ENCODE measurements at places on chromosomes 6 and 20.

- no peak for DNase-seq
Measured at GRCh38 chr6:132247381-132248159, 153.7 kb downstream of the MOXD1 start.

DNA sequence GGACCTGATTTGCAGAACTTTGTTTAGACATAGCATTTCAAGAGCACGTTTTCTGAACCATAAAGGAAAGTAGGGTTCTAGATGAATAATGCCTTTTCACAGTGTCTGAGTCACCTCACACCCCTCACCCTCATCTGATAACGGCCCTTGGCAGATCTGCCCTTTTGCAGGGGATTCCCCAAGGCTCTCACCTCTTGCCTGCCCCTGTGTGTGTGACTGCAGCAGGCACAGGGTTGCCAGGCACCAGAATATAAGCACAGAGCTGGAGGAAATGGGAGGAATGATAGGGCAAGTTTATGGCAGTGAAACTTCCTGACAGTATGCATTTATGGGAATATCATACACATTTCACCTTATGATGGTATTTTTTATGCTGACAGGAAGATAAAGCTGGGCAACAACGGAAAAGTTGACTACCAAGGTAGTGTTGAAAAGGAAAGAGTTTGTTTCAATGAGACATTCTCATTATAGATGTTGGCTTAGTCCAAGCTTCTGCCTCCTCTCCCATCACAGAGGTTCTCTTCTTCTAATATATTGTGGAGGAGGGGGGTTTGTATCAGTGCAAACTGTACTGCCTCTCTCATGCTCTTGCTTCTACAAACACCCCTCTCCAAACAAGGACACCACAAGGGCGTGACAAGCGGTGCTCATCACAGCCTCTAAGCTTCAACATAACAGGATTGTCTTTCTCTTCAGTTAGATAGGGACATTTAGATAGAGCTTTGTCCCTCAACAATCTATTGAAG lies 101.5 kb upstream of the BACH2 start:
- DNase-seq, result peak; percentile 41

DNA sequence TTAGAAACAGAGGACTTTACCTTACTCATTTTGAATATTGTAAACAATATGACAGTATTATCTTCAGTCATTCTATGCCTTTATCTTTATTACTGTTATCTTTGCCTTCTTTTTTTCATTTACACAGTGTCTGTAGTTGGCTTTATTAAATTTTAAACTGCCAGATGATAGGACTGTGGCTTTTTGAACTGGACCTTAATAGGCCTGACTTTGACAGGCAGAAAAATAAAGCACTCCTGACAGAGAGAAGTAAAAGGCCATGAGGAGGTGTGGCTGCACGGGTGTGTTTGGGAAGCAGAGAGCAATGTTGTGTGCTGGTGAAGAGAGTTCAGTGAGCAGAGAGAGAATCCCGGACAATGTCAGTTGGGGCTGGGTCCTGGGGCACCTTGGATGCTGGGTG lies 7.8 kb downstream of the TRIM40 start:
- DNase-seq, result no peak

- no peak for DNase-seq
Measured at GRCh38 chr20:37627060-37627766, 66.6 kb upstream of the CTNNBL1 start.

GRCh38 chr6:41763470-41763869 lies 16.2 kb downstream of the FRS3 start:
- no peak for DNase-seq

GRCh38 chr20:3171391-3172125 lies 1.8 kb downstream of the LZTS3 start:
- DNase-seq, result no peak

DNA sequence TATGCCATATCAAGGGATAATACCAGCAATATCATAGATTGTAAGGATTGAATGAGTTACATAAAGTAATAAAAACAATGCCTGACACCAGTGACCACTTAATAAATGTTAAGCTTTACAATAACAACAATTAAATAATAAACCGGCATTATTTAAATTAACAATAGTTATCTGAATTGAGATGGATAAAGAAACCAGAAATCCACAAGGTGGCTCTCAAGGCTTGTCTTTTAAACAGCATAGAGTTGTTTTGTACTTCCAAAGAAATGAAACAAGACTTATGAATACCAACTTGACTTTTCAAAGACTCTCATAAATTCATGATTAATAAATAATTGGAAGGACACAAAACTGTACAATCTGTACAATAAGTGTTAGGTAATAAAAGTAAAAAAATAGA lies 203.1 kb downstream of the ASCC3 start:
- DNase-seq, result no peak

GRCh38 chr6:18347021-18347577 lies 40.1 kb upstream of the RNF144B start:
- DNase-seq, result no peak

- DNase-seq, result no peak
Measured at GRCh38 chr6:99871641-99872040, 122.4 kb downstream of the MCHR2 start.

GRCh38 chr20:38342713-38343310 lies 3.5 kb upstream of the LBP start:
- DNase-seq, result no peak

- DNase-seq, result no peak
Measured at GRCh38 chr6:154341336-154341735, 15.3 kb downstream of the IPCEF1 start.

- DNase-seq, result no peak
Measured at GRCh38 chr20:19974630-19975435, 42.3 kb upstream of the NAA20 start.

- no peak for DNase-seq
Measured at GRCh38 chr6:88349511-88349910, 183.4 kb upstream of the CNR1 start.

DNA sequence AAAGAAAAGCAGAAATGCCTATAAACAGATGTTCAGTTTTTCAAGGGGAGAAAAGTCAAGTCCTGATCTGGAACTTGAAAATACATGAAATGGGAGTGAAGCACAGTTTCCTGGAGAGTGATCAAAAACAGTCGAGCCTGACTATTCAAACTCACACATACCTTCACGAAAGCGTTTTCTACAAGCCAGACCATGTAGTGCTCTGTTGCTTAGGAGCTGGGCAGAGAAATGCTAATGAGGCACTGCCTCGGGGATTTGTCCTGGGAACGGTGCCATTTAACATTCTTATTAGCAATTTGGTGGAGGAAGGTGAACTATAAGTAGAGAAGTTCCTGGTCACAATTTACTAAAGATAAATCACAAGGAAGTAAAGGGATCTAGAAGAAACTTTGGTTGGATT lies 5.9 kb downstream of the NHSL1 start:
- DNase-seq, result no peak

- DNase-seq, result no peak
Measured at GRCh38 chr6:139990026-139990686, 615.7 kb upstream of the CITED2 start.

DNA sequence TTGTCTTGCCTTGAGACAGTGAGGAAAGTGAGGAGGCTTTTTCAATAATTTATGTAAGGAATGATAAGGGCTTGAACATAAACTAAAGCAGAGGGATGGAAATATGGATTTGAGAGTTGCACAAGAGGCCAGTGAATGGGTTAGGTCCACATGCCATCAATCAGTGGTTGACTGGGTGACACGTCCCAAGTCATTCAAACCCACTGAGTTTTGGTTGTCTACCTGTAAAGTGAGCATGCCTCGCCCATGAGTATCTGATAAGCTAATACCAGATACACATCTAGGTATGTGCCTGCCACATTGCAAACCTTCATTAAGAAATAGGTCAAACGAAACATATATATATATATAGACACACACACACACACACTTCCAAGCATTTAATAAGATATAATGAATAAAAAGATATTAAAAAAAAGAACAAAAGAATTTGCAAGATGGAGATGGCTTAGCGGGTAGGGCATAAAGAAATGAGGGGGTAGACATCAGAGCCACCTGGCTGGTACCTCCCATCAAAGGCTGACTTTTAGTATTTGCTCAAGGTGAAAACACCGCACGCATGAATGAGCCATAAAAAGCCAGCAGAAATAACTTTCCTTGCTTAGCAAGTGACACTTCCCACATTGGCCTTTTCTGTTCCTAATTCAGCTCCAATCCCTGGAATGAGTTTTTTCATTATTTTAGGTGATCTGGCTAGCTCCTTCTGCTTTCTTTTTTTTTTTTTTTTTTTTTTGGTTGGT lies 109.1 kb upstream of the GGTLC1 start:
- DNase-seq, result no peak

- DNase-seq, result no peak
Measured at GRCh38 chr6:159963111-159963510, 5.8 kb upstream of the IGF2R start.

DNA sequence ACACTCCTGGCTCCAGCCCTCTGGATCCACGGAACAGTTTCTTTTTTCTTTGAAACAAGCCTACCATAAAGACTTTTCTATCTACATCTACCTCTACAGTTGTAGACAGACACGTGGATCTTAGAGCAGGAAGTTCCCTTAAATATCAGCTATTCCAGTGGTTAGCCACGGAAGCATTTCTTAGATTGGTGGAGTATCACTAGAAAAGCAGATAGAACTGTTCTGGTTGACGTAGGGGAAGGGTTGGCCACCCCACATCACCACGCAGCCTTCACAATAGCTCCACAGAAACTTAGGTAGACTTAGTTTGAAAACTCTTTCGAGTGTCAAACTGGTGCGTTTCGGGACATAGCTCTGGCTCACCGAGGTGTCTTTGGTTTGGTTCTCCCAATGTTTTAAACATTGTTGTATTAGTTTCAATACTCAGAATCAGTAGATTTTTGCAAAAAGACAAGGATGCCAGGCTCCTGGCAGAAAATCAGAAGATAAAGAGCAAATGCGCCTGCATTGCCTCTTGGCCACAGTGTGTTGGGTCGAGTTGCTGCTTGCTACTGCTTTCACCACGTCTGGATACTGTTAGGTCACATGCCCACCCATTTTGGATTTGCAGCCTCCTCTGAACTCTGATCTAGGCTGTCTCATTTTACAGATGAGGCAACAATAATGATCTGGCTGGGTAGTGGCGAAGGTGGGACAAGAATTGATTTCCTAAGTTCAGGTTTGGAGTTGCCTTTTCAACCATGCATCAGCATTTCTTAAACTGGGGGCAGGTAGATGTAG lies 71.5 kb upstream of the DTNBP1 start:
- no peak for DNase-seq

- DNase-seq, result no peak
Measured at GRCh38 chr6:146300521-146300920, 243.1 kb upstream of the RAB32 start.

DNA sequence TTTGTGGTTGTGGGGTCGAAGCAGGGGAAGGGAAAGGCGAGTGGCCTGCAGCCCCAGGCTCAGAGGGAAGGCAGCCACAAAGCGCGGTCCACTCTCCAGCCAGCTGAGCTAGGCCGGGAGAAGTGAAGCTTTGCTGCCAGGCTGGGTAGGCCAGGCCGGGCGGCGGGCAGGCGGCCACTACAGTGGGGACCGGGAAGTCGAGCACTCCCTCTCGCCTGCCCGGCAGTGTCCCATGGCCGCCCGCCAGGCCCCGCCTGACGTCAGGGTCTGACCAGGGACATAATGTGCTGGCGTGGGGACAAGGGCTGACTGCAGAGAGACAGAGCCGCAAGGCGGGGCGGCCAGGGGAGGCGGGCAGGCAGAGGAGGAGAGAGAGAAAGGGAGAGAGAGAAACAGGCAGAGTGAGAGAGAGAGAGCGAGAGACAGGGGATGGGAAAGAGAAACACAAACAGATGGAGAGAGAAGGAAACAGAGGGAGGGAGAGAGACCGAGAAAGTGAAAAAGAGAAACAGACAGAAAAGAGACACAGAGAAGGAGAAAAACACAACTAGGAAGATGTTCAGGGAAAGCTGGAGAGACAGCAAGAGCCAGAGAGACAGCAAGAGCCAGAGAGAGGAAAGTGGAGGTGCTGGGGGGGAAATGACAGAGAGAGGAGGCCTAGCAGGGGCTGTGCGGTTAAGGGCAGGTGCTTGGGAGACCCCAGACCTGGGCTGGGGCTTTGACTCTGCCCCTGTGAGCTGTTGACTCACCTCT lies 94.5 kb upstream of the PTPN1 start:
- DNase-seq, result no peak

All from stimulated activated CD8-positive, alpha-beta memory T cell treated with anti-CD3 and anti-CD28 coated beads, Interleukin-4, amount 100 ng/mL, for 1 hour (primary cell).